A549 treated with GW870086 at 1 μM for 4 hours (cell line): ENCODE measurements at places on chromosomes 6 and 20. TPM values are rescaled to one million over a fixed set of nuclear protein-coding genes. Genes with fewer than 3 reads are reported as not detected.

The MUCL3 gene
- 0.03 to 0.09 TPM (median 0.06 TPM) in 4 of 5 replicates, not detected in the other for total RNA-seq

The GNMT gene
- 0.19 to 0.32 TPM in 2 of 5 replicates, not detected in the others for total RNA-seq

The EFHC1 gene
- total RNA-seq, result 8.1 to 13.3 TPM (median 12.2 TPM) in 5 replicates

The CST7 gene
- 0.14 to 0.19 TPM in 2 of 5 replicates, not detected in the others for total RNA-seq

The SLC22A16 gene
- total RNA-seq, result not detected in 5 replicates

The HCRTR2 gene
- total RNA-seq, result not detected in 5 replicates

The ZNF334 gene
- not detected in 5 replicates for total RNA-seq

The MTCH1 gene
- total RNA-seq, result 112 to 135 TPM (median 133 TPM) in 5 replicates

The ENPP4 gene
- 0.11 to 0.41 TPM (median 0.25 TPM) in 5 replicates for total RNA-seq

The FAM184A gene
- total RNA-seq, result not detected in 5 replicates
